ENCODE measurements at places on chromosomes 4 and X. TPM values are rescaled to one million over a fixed set of nuclear protein-coding genes. Genes with fewer than 3 reads are reported as not detected.

The GLOD5 gene
- polyA plus RNA-seq, result 2.0 TPM

DNA sequence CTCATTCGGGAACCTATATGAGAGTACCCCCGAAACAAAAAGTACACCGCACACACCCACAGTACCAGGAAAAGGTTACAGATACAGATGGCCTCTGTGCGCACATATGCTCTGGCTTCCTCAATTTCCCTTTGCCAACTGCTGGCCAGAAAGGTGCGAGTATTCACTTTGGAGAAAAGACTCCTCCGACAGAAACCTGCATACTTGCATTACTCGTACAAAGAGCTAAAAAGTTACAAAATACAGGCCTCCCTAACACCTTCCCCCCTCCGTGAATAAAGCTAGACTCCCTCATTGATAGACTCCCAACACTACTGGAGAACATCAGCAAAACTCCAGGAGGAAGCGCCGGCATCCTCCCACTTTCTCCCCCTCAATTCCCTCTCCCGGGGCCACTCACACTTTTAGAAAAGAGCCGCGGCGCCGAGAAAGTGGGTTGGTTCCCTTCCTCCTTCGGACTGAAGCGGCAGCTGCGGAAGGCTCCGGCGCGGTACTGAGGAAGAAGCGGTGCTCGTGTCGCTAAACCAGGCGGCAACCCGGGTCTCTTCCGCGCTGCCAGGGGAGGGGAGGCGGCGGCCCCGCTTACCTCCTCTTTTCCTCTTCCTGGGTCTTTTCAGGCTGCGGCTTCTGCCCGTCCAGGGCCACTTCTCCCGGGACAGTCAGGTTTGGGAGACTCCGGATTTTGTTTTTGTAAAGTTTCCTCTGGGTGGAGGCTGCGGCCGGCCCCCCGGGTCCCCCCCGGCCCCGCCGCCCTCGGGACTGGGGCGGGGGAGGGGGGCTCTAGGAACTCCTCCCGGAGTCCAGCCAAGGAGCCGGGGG is 1.1 kb downstream of the FBXW7 start:
- DNase-seq, result peak; percentile 19
- H3K4me1 ChIP-seq, result peaks cover 22% of the 10 kb centered on the region
- H3K36me3 ChIP-seq, result peaks cover 27% of the 10 kb centered on the region
- H3K4me3 ChIP-seq, result peak overlapping the region; percentile 91

DNA sequence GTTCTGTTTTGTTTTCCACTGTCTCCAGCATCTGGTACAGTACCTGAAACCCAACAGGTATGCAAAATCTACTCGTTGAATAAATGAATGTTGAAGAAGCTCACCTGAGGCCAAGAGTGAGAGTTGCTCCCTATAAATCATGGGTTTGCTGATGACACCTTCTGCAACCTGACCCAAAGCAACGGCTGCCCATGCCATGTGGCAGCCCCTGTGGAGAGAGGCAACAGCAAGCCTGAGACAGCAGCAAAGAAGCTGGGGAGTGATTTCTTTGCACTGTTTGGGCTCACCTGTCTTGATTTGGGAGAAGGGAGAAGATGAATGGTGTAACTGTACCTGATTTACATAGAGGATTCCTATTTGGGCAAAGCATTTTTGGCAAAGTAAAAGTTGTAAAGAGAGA is 119.8 kb upstream of the GPC4 start:
- H3K27me3 ChIP-seq, result no peaks in the 10 kb centered on the region
- no peak overlapping the region for H3K4me3 ChIP-seq
- H3K27ac ChIP-seq, result no peak overlapping the region
- no peak for DNase-seq
- no peaks in the 10 kb centered on the region for H3K4me1 ChIP-seq
- no peaks in the 10 kb centered on the region for H3K36me3 ChIP-seq

- H3K36me3 ChIP-seq, result no peaks in the 10 kb centered on the region
- H3K4me3 ChIP-seq, result no peak overlapping the region
- H3K27me3 ChIP-seq, result no peaks in the 10 kb centered on the region
- peaks cover 34% of the 10 kb centered on the region for H3K4me1 ChIP-seq
- DNase-seq, result no peak
Measured at GRCh38 chrX:107723511-107723910, 52.1 kb downstream of the TSC22D3 start.

- H3K4me3 ChIP-seq, result no peak overlapping the region
- H3K4me1 ChIP-seq, result no peaks in the 10 kb centered on the region
Measured at GRCh38 chrX:57329008-57329407, 42.5 kb downstream of the FAAH2 start.

- peaks cover 77% of the 10 kb centered on the region for H3K27me3 ChIP-seq
- no peaks in the 10 kb centered on the region for H3K36me3 ChIP-seq
- no peaks in the 10 kb centered on the region for H3K4me1 ChIP-seq
- H3K4me3 ChIP-seq, result no peak overlapping the region
- no peak overlapping the region for H3K27ac ChIP-seq
Measured at GRCh38 chr4:1644891-1645657, 39.0 kb downstream of the FAM53A start.

DNA sequence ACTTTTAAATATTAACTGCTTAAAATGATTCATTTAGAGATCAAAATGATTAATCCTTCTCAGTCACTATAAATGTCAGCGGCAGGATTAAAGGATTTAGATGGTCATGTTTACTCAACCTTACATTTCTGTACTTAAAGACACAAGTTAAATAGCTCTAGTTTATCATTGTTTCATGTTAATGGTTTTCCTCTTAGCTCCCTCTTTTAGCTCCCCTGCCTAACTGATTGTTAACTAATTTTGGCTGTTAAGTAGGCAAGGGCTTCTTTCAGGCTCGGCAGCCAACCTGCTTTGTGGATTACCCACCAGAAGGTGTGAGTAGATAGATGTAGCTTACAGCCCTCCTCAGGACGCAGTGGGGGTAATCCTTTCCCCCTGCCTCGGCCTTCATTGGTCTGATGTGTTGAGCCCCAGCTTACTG is 96.0 kb downstream of the TENM3 start:
- no peaks in the 10 kb centered on the region for H3K36me3 ChIP-seq
- no peak overlapping the region for H3K4me3 ChIP-seq
- DNase-seq, result no peak
- H3K27me3 ChIP-seq, result no peaks in the 10 kb centered on the region

The MAGEB2 gene
- polyA plus RNA-seq, result 78.1 TPM

GRCh38 chr4:113289766-113290165 is 240.3 kb downstream of the ANK2 start:
- no peak overlapping the region for H3K4me3 ChIP-seq
- no peak overlapping the region for H3K27ac ChIP-seq
- H3K27me3 ChIP-seq, result no peaks in the 10 kb centered on the region
- DNase-seq, result no peak
- no peaks in the 10 kb centered on the region for H3K4me1 ChIP-seq

The NDST4 gene
- not detected for polyA plus RNA-seq

- no peak overlapping the region for H3K4me3 ChIP-seq
- DNase-seq, result no peak
- no peaks in the 10 kb centered on the region for H3K4me1 ChIP-seq
- H3K27ac ChIP-seq, result no peak overlapping the region
Measured at GRCh38 chrX:124993735-124994134, 325.9 kb upstream of the TEX13C start.

The LONRF3 gene
- 4.8 TPM for polyA plus RNA-seq

DNA sequence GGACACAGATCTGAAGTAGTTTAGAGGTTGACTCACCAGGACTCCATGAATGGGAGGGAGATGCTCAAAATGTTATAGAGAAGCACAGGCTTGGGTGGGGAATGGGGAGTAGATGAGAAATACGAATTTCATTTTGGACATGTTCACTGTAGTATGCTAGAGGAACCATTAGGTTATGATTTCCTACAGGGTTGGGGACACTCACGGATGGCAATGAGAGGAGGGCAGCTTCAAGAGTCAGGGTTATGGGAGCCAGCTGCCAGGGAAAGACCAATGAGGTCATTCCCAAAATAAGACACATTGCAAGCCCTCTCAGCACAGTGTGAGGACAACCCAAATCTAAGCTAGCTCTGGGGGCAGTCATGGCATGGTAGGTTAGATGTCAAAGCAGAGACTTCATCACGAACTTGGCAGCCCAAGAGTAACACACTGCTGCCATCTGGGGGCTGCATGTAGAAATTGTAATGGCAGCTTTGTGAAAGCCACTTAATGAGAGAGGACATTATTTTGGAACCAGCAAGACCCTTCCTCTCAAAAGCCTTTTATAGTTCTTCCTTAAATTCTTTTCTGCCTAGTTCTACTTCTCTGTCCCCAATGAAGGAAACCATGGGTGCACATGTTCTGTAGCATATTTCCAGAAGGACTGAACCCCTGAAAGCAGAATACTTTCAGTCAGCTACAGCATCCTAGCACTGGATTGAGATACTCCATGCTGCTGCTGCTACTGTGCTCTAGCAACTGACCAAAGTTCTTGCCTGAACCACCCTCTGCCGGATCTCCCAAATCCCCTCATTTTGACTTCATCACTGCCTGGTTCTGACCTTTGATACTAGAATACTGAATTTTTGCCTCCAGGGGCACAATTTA is 16.2 kb upstream of the ZCCHC12 start:
- H3K27ac ChIP-seq, result no peak overlapping the region
- no peaks in the 10 kb centered on the region for H3K4me1 ChIP-seq
- H3K27me3 ChIP-seq, result no peaks in the 10 kb centered on the region
- DNase-seq, result peak; percentile 60
- H3K4me3 ChIP-seq, result no peak overlapping the region

DNA sequence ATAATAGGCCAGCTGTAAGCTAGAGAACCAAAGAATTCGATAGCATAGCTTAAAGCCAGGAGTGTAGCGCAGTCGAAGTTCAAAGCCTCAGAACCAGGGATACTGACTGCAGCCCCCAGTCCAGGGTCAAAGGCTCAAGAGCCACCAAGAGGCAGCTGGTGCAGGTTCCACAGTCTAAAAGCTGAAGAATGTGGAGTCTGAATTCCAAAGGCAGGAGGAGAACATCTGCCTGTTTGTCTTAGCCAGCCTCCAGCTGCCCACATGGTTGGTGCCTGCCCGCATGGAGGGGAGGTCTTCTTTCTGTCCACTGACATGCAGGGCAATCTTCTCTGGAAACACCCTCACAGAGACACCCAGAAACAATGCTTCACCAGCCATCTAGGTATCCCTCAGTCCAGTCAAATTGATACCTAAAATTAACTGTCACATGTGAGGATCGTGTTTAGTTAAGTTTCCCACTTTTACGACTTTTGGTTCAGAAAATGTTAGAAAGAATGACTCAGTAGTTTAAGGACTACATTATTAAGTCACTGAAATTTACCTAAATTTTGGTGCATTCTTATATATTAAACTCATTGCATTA is 52.8 kb upstream of the RHOH start:
- peaks cover 17% of the 10 kb centered on the region for H3K36me3 ChIP-seq
- H3K27ac ChIP-seq, result no peak overlapping the region
- H3K27me3 ChIP-seq, result no peaks in the 10 kb centered on the region
- DNase-seq, result no peak
- H3K4me1 ChIP-seq, result peaks cover 5% of the 10 kb centered on the region
- H3K4me3 ChIP-seq, result no peak overlapping the region

DNA sequence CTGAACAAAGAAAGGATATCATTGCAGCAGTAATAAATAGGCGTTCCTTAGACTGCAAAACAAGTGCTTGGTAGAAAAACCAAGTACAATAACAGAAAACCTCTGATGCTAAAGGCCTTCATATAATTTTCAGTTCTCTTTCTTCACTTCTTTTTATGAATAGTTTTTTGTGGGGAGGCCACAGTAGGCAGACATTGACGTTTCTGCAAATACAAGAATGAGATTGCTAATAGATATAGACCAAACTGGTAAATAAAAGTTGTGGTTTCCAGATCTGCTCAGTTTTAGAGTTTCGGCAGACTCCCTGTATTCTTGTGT is 57.0 kb upstream of the RAP1GDS1 start:
- H3K27ac ChIP-seq, result no peak overlapping the region
- no peaks in the 10 kb centered on the region for H3K27me3 ChIP-seq
- H3K4me1 ChIP-seq, result no peaks in the 10 kb centered on the region
- H3K4me3 ChIP-seq, result no peak overlapping the region

DNA sequence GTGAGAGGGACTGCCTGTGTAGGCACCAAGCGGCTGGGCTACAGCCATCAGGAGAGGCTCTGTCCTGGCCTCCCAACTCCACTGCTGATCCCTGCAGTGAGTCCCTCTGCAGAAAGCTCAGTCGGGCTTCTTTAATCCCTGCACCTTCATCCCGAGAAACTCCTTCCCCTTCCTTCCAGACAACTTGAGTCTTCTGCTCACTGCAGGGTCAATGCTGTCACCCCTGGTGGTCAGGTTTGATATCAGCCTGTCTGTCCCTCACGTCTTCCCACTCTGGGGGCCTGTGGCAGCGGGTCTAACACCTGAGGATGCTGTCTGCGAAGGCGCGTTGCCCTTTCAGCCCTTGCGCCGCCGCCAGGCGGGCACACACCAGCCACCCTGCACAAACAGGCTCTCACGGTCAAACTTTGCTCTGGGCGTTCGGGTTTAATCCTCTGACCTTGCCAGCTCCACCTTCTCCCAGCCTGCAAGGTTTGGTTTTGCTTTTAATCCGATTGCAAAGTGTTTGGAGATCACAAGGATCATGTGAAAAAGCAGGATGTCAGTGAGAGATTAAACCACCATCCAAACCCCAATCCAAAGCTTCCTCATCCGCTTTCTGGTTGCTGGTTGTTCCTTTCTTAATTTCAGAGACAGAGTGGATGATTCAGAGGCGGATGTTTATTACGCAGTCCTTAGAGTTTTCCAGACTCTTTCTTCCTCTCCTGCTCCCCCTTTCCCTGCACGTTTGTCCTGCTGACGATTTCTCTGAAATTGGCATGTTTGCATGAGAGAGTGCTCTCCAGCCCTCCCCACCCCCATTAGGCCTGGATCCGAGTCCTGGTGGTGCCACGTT is 74.8 kb upstream of the SLC34A2 start:
- no peak for DNase-seq
- H3K27ac ChIP-seq, result no peak overlapping the region
- peaks cover 29% of the 10 kb centered on the region for H3K27me3 ChIP-seq
- no peak overlapping the region for H3K4me3 ChIP-seq
- H3K36me3 ChIP-seq, result no peaks in the 10 kb centered on the region
- H3K4me1 ChIP-seq, result no peaks in the 10 kb centered on the region

The ETNPPL gene
- not detected for polyA plus RNA-seq

GRCh38 chr4:1208266-1208961 is 36.0 kb upstream of the SPON2 start:
- no peak for DNase-seq
- peaks cover 20% of the 10 kb centered on the region for H3K36me3 ChIP-seq
- H3K27me3 ChIP-seq, result no peaks in the 10 kb centered on the region
- H3K4me1 ChIP-seq, result no peaks in the 10 kb centered on the region

The CD40LG gene
- not detected for polyA plus RNA-seq

The SLC9B2 gene
- polyA plus RNA-seq, result 10.5 TPM

- H3K36me3 ChIP-seq, result no peaks in the 10 kb centered on the region
- DNase-seq, result peak; percentile 3
- no peaks in the 10 kb centered on the region for H3K4me1 ChIP-seq
- H3K4me3 ChIP-seq, result no peak overlapping the region
- H3K27me3 ChIP-seq, result no peaks in the 10 kb centered on the region
Measured at GRCh38 chrX:29478336-29479069, 736.9 kb upstream of the MAGEB2 start.

- no peaks in the 10 kb centered on the region for H3K27me3 ChIP-seq
- no peak for DNase-seq
- H3K27ac ChIP-seq, result peak overlapping the region; percentile 88
Measured at GRCh38 chr4:67699603-67700002, 1.4 kb downstream of the UBA6 start.

The SLC6A8 gene
- 77.6 TPM for polyA plus RNA-seq

DNA sequence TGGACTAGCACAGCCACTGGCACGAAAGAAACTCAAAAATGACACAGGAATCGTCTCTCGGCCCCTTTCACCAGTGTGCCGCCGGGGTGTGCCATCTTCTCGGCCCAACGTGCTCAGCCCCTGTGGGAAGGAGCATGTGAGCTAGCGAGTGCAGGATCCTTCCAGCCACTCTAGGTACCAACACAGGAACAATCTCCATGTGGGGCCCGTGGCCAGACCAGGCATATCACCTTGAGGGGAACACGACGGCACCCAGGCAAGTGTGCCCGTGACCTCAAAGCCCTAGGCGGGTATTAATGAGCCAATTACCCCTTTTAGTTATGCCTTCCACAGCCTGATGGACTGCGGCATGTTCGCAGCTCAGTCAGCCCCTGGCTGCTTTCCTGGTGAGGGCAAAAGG is 231.5 kb downstream of the FAT4 start:
- H3K27me3 ChIP-seq, result no peaks in the 10 kb centered on the region
- no peak for DNase-seq
- H3K4me3 ChIP-seq, result no peak overlapping the region
- H3K36me3 ChIP-seq, result no peaks in the 10 kb centered on the region
